NCI-H1930 (cell line): ENCODE measurements at places on chromosomes 11 and 22.

DNA sequence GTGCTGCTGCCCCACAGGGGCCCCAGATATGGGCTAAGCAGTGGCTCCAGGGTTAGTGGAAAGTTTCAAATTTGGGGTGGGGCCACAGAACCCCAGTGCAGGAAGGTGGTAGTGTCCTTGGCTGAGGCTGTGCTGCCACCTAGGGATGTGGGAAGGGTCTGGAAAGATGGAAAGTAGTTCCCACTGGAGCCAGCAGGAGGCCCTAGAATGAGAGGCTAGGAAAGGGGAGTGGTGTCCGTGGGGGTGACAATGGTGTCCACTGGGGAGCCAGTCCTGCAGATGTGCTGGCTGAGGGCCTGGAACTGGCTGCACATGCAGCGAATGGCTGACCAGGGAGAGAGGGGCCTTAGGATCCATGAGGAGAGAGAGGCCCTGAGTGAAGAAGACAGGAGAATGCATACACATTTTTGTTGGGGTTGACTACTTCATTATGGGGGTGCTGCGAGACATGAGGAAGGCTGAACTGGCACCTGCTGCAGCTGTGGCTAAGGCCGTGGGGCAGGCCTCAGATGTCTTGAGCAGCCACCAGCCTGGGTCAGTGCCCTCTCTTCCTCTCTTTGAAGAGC lies 21.1 kb downstream of the RFPL3 start:
- DNase-seq = peak; percentile 52

GRCh38 chr11:32819187-32819586 lies 10.5 kb upstream of the PRRG4 start:
- DNase-seq = no peak

DNA sequence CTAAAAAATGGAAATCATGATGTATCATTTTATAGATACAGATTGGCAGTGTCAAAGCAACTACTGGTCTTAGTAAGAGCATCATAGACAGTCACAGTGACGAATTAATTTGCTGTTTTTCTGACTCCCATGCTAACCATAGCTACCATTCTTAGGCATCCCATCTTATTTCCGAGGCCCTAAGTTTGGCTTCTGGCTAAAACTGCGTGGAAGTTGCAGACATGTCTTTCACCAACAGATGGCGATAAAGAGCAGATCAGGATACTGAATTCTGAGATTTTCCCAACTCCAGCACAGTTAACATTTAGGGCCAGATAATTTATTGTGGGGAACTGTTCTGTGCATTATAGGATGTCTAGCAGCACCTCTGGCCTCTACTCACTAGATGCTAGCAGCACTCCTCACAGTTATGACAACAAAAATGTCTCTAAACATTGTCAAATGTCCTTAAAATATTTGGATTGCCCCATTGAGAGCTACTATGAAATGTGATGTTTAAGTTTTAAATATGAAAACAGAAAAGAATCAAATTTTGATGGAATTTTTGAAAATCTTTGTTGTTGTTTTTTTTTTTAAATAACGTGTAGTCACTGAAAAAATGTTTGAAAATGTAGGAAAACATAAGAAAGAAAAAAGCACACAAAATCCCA lies 16.3 kb downstream of the OR2AG2 start:
- DNase-seq = peak; percentile 46

DNA sequence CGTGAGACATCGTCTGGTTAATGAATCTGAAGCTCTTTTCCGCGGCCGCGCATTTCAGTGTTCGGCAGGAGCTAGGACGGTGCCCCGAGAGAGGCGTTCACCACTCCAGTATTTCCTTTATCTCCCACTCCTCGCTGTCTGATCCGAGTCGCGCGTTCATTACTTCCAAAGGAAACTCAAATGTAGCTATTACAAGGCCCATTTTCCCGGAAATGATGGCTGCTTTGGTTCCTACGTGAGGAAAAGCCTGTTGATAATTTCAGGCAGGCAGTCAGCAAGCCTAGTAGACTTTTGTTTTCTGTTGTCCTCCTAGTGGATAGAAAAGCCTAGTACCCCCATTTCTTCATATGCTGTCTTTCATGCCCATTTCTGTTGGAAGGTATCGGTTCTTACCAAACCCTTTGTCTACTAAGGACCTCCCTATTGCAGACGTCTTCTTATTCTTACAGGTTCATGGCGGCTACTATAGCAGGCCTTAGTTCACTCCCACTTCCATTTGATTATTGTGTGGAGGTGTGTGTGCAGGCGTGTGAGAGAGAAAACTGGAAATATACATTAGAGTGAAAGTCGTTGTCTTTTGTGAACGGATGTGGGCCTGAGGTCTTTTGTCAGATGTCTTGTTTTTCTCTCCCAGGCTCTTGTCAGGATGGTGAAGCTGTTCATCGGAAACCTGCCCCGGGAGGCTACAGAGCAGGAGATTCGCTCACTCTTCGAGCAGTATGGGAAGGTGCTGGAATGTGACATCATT lies 737 bp downstream of the RBM4 start:
- DNase-seq = no peak

GRCh38 chr22:36160499-36160942 lies at the start of gene APOL3:
APOL3 (minus strand) TSS chr22:36160755; CDS start chr22:36149055, 11,700 bp downstream.
- no peak for DNase-seq

DNA sequence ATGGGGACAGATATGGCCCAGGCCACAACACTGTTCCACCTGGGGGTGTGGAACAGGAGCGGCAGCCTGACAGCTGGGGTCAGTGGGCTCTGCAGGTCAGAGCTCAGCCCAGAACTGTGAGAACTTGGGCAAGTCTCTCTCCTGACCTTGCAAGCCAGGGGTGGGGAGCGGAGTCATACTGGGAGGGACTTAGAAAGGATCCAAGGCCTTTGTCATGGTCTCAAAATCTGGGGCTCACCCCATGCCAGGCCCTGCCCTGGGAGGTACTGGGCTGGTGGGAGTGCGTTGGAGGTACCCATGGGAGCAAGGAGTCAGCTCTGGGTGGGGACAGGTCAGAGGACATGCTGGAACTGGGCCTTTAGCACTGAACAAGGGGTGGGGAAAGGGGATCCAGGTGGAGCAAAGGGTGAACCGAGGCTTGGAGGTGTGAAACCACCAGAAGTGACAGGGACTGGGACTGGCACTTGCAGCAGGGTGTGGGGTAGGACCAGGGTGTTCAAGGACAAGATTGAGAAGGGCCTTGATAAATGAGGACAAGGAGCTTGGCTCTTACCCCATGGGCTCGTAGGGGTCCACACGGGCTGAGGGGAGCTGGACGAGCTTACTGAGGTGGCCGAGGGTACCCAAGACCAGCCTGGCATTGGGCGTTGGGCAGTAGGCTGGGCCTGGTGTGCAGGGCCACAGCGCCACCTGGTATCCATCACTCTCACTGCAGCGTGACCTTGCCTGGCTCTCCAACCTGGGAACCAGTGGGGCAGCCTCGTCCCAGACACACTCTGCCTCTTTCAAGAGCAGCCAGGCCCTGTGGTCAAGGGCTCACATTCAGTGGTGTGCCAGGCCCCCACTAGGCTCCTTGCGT lies 7.4 kb upstream of the PMM1 start:
- DNase-seq = no peak

GRCh38 chr11:57842873-57843272 lies 81.3 kb downstream of the CTNND1 start:
- no peak for DNase-seq

DNA sequence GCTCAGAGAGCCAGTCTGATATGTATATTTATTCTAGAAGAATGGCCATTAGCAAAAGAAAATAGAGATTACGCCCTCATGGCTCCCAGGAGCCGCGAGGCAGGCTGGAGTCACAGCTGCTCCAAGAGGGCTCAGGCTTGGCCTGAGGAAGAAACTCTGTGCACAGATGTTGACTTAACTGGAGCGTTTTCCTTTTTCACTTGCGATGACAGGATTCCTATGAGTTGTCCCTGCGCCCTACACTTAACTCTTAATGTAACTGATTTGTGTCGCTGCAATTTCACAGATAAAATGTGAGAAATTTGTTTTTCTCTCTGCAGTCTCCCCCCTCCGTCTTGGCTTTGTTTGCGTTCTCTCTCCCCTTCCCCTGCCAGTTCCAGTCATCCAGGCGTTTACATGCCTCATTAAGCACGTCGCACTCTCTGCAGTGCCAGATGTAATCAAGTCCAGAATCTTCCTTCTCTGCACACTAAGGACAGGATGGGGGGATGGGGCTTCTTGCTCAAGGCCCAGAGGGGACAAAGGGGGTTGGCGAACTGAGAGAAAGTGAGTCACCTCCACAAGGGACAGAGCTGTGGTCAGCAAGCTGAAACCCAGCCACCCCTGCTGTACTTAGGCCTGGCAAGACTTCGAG lies 1060.1 kb downstream of the NTM start:
- peak; percentile 24 for DNase-seq

DNA sequence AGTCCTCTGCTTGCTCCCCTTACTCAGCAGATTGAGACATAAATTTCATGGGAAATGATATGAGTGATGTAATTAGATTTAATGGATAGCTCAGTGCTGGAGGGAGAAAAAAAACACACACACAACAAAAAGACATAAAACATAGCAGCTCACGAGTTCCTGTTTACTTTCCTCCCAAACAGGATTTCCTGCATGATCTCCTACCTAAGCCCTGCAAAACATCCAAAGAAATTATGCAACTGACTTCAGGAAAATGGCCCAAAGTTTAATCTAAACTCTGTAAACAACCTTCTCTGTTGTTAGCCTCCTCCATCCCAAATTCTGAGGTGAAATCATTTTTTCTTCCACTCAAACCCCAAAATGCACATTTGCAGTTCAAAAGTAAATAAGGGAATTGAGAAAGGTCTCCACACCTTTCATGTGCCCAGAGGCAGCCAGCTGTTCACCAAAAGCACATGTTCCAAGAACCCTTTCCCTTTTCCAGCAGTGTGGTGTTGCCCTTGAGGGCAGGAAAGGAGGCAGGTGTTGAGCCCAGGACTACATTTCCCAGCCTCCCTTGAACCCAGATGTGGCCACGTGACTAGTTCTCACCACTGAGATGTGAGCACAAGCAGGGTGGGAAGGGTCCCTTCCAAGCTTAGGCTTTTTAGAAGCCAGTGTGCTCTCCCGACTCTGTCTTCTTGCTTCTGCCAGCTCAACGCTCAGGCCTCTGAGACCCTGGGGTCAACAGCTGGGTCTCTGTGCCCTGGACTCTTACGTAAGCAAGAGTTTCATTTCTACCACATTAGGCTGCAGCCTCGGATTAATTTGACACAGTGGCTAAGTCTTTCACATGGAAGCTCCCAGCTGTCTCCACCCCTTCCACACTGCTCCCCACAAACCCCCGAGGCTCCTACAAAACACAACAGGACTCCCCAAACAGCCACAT lies 301.2 kb downstream of the CTTN start:
- DNase-seq = no peak

DNA sequence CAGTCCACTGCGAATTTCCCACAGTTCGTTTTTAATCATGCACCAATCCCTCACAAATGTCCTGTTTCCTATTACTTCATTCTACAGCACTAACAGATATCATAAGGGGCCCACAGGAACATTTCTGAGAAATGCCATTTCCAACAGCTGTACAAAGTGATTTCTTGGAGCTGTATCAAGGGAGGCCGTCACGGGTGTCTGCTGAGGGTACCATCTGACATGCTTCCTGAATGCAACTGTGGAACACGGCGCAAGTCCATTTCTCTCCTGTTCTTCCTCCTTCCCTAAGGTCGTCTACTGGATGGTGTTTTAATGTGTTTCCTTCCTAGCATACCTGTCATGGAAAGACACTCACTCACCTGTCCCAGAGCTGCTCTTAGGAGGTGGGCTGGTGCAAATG lies 320.7 kb downstream of the LARGE1 start:
- DNase-seq = no peak
